ENCODE measurements at places on chromosomes 1 and 21. TPM values are rescaled to one million over a fixed set of nuclear protein-coding genes. Genes with fewer than 3 reads are reported as not detected.
A peak's percentile ranks its signal among the peaks of the same experiment; 100 is the strongest.

DNA sequence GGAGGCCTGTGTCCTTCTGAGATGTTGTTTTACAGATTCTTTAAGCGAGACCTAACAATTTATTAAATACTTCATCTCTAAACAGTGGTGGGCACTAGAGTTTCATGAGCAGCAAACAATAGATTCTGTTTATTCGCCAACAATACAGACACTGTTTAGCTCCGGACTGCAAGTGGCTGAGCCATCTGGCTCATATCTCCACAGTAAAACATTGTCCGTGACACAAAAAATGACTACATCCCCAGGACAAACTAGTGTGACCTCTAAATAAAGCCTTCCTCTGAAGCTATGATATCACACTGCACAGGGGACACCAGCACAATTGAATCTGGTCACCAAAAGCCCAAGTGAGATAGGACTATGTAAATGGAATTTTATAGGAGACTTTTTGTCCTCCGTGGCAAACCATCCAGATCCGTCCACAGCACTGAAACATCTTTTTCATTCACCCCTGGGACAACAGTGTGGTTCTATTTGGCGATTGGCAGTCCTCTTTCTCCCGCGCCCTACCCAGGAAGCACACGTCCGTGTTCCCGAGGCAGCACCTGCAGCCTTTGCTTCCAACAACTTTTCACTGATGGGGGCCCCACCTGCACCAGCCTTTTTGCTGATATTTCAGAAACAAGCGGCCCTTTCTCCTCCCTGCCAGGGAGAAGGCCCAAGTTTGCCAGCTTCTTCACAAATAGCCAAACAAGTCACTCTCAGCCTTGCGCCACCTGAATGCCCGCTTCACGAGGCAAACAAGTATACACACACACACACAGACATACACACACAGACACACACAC, 47.4 kb downstream of the OLIG1 start:
- DNase-seq = no peak

DNA sequence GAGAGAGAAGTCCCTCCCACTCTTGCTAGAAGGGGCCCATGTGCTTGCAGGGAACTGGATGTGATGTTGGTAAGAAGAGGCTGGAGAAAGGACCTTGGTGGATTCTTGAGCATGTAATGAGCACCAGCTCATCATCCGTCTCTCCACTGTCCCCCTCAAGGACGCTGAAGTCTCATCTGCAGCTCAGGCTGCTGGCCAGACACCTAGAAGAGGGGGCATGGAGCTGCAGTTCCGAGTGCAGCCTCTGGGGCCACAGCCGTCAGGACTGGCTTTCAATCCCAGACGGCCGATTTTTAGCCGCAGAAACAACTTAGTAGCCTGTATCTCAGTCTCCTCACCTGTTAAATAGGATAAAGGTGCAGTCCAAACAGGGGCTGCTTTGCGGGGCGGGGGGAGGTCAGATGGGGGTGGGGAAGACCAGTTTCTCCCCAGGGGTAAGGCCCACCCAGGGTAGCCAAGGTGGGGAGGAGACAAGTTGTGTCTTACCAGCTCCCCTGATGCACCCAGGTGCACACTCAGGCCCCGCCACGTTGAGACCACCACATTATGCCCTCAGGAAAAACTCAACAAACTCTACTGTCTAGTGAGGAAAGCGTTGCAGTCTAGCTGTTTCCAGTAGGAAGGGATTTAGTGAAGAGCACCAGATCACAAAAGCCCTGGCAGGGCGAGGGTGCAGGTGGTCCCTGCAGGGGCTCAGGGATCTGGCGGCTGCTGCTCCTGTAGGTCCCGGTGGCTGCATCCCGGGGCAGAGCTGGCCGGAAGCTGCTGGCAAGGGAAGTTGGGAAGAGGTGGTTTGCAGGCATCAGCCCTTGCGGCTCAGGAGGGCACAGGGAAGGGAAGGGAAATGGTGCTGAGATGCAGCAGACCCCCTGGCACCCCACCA, 29.5 kb downstream of the LDLRAP1 start:
- no peak for DNase-seq

DNA sequence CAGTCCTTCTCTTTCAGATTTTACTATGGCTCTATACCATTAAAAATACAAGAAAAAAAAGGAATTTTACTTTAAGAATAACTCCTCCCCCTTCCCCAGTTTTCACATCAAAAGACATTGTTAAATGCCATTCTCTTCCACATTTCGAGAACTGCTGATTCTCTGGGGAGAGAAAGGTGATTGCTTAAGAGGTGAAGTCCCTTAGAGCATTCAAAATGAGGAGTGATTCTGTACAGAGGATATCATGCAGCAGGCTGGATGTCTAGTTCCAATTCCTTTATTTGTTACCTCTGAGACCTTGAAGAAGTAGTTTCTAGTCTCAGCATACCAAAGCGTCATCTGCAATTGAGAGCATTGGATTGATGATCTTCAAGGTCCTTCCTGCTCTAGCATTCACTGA, 46.9 kb downstream of the FMO3 start:
- no peak for DNase-seq

DNA sequence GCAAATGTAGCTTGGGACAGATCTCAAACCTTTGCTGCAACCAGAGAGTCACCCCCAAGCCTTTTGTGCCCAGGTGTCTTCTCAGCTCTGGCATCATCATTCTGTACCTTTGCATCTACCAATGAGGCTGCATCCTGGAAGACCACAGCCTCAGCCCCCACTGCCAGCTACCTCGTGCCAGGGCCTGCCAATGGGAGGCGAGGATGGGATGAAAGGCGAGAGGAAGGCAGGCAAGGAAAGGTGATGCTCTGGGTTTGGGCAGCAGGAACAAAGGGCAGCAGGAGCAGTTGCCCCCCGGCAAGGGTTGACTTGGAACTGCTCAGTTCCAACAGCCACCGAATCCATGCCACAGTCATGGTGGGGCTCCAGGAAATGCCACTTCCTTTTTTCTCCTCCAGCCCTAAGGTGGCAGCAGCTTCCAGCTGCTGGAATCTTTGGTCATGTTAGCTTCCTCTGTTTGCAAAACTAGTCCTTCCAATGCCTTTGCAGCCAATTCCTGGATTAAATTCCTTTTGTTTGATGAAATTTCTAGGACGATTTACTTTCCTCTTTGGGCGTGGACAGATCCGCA, 651.6 kb downstream of the NPHP4 start:
- DNase-seq = no peak

GRCh38 chr1:246145900-246146299, 361.2 kb downstream of the SMYD3 start:
- DNase-seq = no peak

DNA sequence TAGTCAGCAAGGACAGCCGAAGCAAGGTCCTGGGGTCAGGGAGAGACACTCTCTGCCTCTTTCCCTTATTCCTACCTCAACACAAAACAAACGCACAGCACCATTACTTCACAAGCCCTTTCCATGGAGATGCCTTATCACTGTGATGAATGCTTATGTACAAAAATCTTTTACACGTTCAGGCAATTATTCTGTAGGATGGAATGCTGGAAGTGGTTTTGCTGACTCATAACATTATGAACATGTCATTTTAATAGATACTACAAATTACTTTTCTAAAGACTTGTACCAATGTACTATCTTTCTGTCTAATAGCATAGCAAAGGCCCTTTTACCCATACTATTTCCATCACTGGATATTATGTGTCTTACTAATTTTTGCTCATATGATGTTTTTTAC, 98.4 kb downstream of the TTLL7 start:
- DNase-seq = no peak

RIMS3 gene
- polyA plus RNA-seq = 1.8 TPM

SORT1 gene
- polyA plus RNA-seq = 60.4 TPM

DNA sequence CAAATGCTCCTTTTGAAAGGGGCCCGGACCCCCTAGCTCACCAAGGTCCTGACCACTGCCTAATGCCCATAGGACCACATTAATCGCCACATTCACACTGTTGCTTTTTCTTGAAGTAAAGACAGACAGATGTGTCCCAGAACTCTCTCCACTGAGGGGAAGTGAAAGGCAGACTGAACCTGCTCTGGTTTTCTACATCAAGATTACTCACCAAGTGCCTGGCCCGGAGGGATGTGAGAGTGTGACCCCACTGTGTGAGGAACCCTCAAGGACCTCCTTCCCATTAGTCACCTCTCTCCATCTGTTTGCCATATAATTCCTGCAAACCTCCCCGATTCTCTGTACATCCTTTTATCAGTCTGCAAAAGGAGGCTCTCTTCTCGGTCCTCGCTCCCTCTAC, 381.5 kb downstream of the OMA1 start:
- no peak for DNase-seq

C1orf210 gene
- 23.8 TPM for polyA plus RNA-seq

KCNE2 gene
- 1.6 TPM for polyA plus RNA-seq

ATP1A4 gene
- 0.04 TPM for polyA plus RNA-seq

VHLL gene
- not detected for polyA plus RNA-seq

DNA sequence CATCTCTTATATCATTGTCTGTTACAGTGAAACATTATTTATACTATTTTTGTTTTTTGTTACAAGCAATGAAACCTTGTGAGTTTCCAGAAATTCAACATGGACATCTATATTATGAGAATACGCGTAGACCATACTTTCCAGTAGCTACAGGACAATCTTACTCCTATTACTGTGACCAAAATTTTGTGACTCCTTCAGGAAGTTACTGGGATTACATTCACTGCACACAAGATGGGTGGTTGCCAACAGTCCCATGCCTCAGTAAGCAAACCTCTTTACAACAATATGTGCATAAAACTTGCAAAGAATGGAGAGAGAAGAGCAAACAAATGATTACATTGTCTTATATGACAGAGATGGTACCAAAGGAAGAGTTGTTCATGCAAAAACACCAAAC, 22.4 kb downstream of the CFHR4 start:
- DNase-seq = no peak

PER3 gene
- 14.3 TPM for polyA plus RNA-seq

- DNase-seq = peak; percentile 34
Observed at GRCh38 chr1:44076066-44076465, 42.6 kb upstream of the KLF17 start.

BLACAT1 gene
- 2.1 TPM for polyA plus RNA-seq

GRCh38 chr1:37480125-37480466, 5.7 kb downstream of the ZC3H12A start:
- DNase-seq = no peak

- DNase-seq = no peak
Observed at GRCh38 chr1:54462597-54463258, 56.5 kb upstream of the SSBP3 start.
